ENCODE measurements at places on chromosomes 2 and 18. TPM values are rescaled to one million over a fixed set of nuclear protein-coding genes. Genes with fewer than 3 reads are reported as not detected.

Gene UNC50
- 45.0 TPM for total RNA-seq

Gene POTEJ
- not detected for total RNA-seq

DNA sequence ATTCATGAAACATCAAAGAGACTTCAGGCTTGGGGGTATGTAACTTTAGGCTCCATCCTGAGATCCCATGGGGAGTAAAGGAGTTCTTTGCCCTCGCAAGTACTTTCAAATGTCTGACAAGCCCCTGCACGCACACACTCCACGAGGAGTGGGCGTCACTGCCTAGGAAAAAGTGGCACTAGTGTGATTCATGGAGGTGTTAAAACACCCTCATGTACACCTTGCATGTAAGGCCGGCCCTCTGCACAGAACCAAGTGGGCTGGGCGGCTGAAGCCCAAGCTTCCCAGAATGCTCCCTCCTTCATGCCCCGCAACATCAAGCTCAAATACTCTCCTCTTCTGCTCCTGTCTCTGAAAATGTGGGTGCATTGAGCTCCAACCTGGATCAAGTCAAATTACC, 7.8 kb downstream of the HS1BP3 start:
- DNase-seq = no peak

DNA sequence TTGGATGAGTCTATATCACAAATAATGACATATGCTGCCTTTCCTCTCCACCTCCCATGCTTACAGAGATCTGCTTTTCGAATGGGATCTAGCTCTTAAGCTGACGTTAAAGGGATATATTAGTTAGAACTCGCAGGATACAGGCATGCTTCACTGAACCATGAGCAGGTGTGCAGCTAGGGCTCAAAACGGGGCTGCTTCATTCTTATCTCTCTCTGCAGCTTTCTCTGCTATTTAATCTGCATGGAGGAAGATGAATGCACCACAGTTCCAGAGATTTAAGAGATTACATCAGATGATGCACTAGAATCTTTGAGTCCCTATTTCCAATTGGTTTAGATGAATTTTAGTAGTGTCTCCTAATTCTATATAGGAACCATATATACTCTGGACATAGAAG, 327.0 kb downstream of the RAD51AP2 start:
- no peak for DNase-seq

Gene GPR45
- not detected for total RNA-seq

DNA sequence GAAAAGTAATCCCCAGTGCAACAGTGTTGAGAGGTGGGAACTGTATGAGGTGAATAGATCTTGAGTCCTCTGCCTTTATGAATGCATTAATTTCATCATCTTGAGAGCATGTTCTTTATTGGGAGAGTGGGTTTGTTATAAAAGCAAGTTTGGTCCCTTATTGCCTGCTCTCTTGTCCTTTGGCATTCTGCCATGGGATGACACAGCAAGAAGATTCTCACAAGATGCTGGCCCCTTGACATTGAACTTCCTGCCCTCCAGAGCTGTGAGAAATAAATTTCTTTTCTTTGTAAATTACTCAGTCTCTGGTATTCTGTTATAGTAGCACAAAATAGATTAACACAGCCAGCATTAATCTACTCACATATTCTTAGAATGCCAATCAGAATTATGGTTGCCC, 108.6 kb downstream of the EHBP1 start:
- no peak for DNase-seq

DNA sequence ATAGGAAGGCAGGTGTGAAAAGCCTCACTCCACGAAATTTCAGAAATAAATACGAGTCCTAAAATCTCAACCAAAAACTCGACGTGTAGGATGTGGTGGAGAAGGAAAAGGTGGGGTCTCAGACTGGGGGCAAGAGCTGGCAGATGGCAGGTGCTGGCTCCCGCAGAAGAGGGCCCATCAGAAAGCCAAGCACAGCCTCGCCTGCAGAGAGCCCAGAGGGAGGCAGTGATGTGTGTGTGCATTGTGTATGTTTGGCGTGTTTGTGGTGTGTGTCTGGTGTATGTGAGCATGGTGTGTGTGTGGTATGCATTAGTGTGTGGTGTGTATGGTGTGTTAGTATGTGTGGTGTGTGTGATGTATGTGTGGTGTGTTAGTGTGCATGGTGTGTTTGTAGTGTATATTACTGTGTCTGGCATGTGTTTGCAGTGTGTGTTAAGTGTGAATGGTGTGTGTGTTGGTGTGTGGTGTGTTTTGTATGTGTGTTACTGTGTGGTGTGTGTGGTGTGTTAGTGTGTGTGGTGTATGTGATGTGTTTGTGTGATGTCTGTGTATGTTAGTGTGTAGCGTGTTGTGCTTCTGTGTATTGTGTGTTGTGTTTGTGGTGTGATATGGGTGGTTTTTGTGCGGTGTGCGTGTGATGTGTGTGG, 116.5 kb downstream of the FAM168B start:
- DNase-seq = no peak

GRCh38 chr18:10319026-10319425, 135.4 kb upstream of the APCDD1 start:
- no peak for DNase-seq

GRCh38 chr18:47582093-47582492, 330.6 kb upstream of the SKOR2 start:
- DNase-seq = no peak

GRCh38 chr2:171995586-171995985, 4.2 kb upstream of the METAP1D start:
- no peak for DNase-seq

- DNase-seq = no peak
These were observed 34.4 kb downstream of the VRK2 start for GRCh38 chr2:58081000-58081399.

Gene TWIST2
- total RNA-seq = 18.6 TPM

Gene DNAJC5G
- total RNA-seq = 0.18 TPM

DNA sequence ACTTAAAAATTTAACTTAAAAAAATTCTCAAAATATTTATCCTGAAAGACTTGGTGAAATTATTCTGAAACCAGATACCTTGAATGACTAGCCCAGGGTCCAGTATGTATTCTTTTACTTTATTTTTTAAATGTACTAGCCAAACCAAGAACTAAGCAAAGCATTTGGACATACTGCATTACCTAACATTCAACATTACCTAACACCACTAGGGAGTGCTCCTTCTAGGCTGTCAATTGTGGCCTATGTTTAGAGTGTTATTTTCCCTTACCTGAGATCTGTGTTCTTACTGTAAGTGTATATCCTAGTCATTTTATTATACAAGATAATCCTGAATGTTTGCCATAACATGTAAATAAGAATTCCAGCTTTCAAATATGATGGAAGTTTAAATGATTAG, 496.6 kb downstream of the PTPRM start:
- no peak for DNase-seq

Gene ITGB6
- total RNA-seq = 14.3 TPM

Gene SP140L
- 7.2 TPM for total RNA-seq

Gene DES
- 37.0 TPM for total RNA-seq

- no peak for DNase-seq
These were observed 7.7 kb upstream of the ALPI start for GRCh38 chr2:232448304-232448690.

Gene ABCB11
- total RNA-seq = 0.18 TPM

Gene FKBP1B
- 18.0 TPM for total RNA-seq

DNA sequence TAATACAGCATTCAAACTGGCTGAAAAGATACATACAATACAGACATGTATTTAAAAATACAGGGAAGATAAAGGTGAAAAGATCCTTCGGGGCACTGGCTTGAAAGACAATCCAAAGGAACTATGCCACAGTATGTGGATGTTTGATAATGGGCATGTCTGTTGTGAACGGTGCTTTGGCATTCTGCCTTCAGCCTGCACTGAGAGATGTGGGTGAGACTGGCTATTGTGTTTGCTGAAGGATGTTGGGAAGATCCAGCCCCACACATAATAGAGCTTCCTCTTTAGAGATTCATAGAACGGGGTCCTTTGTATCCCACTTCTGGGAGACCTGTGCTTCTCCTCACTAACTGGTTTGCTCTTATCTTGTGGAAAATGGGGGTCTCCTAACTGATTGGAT, 65.1 kb upstream of the CXCR4 start:
- no peak for DNase-seq

Gene WDR12
- total RNA-seq = 54.4 TPM

DNA sequence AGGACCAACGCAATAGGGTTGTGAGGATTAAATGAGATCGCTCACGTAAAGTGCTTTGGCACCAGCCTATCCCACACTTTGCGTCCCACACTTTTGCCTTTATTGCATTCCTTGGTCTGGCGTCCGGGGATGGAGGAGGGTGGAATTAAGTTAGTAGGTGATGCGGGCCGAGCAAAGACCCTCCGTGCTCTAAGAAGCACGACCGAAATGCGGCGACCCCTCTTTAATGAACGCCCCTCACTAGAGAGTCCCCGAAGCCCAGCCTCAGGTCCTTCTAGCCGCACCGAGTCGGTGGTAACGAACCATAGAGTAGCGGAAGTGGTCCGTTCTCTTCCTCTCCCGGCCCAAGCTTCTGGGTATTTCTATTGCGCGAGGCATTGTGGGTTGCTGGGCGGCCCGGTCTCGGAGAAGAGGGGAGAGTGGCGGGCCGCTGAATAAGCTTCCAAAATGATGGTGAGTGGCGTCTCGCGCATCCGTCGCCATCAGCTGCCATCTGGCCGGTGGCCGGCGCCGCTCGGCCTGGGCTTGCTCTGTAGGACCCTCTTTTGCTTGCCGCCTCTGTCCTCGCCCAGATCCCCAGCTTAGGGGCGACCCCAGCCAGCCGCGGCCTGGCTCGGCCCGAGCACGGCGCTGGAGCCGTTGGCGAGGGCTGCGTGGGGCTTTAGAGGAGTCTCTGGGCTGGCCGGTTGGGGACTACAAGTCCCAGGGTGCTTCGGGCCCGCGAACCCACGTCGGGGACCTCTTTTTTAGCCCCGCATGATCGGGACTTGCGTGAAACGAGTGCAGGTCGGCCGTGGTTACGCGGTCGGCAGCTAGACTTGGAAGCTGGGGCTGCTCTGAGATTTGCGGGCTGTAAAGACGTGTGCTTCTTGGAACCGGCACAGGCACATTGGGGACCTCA, at the start of gene CCT7:
CCT7 (plus strand) TSS at position 377 of the 901 bp plus-strand sequence; CDS start at position 448, 71 bp downstream.
- DNase-seq = peak; percentile 75

DNA sequence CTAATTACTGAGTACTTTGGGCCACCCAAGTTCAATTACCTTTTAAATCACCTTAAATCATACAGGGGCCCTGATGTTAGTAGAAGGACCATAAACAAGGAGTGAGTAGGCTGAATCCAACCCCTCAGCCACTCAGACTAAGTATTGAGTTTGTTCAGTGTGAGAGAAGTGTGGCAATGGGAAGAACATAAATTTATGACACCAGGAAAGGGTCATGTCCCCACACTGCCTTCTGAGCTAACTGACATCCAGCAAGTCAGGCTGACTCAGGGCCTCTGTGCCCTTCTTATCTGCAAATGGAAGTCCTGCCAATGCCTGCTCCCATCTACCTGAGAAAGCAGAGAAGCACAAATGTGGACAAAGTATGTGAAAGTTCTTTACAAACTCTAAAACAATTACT, 12.9 kb downstream of the PLEKHM3 start:
- no peak for DNase-seq

GRCh38 chr2:106080959-106081358, 113.1 kb downstream of the UXS1 start:
- no peak for DNase-seq

- DNase-seq = no peak
These were observed 41.6 kb upstream of the SH3BP4 start for GRCh38 chr2:234910186-234910679.

GRCh38 chr2:68238955-68239822, 13.1 kb downstream of the PPP3R1 start:
- no peak for DNase-seq

Gene PTH2R
- not detected for total RNA-seq

GRCh38 chr18:54130631-54131030, 93.8 kb downstream of the MBD2 start:
- DNase-seq = no peak
